ENCODE measurements at places on chromosomes 2 and 18.

DNA sequence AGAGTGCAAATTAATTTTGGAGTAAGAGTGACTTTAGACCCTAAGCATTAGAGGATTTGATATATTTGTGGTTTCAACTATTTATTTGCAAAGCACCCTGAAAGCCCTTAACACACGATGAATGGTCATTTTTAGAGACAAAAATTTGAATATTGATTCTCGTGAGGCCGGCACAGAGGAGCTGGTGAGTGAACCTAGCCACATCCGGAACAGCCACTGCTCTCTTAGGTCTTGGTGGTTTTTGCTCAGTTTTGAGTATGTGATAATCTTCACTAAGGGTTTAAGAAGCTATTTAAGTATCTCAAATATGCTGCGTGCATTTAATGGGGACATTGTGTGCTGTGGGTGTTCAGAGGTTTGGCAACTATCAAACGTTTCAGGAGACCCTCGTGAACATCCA lies 204.8 kb downstream of the TSN start:
- DNase-seq = no peak

- DNase-seq = no peak
Observed at GRCh38 chr2:26590980-26591618, 50.1 kb downstream of the CIB4 start.

DNA sequence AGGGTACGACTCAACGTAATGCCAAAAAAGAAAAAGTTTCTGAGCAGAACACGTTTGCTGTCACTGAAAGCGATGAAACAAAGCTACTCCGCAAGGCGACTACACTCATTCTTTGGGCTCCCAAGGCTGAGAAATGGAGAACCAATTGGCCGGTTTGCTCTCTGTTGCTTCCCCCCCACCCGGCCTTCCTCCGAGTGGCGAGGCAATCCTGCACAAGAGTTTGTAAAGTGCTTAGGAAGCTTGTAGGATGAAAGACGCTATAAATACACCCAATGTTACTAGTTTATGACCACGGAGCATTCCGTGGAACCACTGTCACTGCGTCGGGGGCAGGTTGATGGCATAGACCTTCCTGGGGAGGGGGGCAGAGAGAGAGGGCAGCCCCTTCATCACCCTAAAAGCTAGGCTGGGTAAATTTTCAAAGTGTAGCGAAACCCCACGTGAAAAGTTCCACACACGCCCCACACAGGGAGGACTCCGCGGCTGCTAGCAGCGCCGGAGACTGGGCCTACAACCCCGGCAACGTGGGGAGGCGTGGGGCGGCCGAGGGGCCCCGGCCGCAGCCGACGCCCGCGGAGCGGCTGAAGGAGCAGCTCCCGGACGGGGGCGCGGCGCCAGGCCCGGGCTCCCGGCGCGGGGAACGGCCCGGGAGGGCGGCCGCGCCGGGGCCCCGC lies 915 bp downstream of the CUL3 start:
- peak; percentile 15 for DNase-seq

GRCh38 chr2:12313445-12314126 lies 403.1 kb upstream of the TRIB2 start:
- no peak for DNase-seq

- peak; percentile 7 for DNase-seq
Observed at GRCh38 chr2:12106440-12107080, 360.1 kb downstream of the LPIN1 start.

DNA sequence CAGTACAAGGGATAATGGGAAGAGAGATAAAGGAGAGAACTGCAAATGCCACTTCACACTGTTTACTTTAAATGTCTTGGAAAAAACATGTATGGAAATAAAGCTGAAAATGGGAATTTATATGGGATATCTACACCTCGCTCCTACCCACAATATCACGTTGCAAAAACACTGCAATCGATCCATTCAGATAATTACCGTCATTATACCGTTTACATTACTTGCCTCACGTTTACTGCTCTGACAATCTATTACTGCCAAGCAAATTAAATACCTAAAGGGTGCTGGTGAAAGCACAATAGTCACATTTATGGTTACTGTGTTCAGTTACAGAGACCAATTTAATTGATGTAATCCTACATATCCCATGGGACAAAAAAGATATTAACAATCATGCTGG lies 214.7 kb upstream of the LYPD1 start:
- no peak for DNase-seq

GRCh38 chr18:32332708-32333107 lies 138.0 kb downstream of the GAREM1 start:
- DNase-seq = no peak

GRCh38 chr18:57584444-57584843 lies 2.1 kb downstream of the FECH start:
- DNase-seq = no peak

DNA sequence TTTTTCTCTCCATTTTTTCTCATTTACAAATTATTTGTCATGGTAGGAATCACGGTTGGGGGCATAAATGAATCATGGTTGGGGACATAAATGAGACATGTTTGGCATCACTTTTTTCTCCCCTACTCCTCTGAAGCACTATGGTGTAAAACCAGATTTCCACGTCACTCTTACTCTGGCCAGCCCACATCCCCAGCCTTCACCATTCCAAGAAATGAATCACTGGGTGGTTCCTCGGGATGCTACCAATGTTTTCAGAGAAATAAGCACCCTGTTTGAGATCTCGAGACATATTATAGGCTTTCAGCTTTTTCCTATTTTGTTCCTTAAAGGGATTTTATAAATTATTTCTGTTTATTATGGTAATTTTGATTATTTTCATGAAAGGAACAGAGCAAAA lies 155.0 kb upstream of the SLC8A1 start:
- no peak for DNase-seq

- no peak for DNase-seq
Observed at GRCh38 chr2:62587592-62587991, 81.6 kb upstream of the TMEM17 start.

DNA sequence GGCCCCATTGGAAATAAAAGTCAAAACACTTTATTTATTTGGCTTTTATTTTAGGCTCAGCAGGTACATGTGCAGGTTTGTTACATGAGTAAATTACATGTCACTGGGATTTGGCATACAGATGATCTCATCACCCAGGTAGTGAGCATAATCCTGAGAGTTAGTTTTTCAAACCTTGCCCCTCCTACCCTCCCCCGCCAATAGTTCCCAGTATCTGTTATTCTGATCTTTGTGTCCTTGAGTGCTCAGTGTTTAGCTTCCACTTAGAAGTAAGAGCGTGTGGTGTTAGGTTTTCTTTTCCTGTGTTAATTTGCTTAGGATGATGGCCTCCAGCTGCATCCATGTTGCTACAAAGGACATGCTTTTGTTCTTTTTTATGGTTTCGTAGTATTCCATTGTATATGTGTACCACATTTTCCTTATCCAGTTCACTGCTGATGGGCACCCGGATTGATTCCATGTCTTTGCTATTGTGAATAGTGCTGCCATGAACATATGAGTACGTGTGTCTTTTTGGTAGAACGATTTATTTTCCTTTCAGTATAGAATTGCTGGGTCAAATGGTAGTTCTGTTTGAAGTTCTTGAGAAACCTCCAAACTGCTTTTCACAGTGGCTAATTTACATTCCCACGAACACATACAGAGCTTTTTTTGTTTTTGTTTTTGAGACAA lies 47.9 kb downstream of the ARMC9 start:
- no peak for DNase-seq

DNA sequence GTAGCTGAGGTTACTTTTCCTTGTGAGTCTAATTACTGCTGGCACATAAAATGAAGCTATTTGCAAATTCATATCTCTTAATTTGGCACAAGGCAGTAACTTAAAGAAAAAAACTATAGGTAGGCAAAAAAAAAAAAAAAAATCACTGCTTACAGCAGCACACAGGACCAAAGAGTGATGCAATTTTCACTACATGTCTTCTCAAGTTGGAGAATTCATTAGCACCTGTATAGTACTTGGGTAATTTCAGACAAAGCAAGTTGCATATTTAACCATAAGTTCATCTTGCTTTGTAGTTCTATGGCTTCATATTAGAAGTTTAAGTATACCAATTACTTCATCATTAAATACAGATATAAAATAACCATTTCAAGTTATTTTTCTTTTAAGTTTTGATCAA lies 33.7 kb upstream of the RBBP8 start:
- no peak for DNase-seq

- no peak for DNase-seq
Observed at GRCh38 chr18:57002627-57003026, 144.3 kb upstream of the BOD1L2 start.

DNA sequence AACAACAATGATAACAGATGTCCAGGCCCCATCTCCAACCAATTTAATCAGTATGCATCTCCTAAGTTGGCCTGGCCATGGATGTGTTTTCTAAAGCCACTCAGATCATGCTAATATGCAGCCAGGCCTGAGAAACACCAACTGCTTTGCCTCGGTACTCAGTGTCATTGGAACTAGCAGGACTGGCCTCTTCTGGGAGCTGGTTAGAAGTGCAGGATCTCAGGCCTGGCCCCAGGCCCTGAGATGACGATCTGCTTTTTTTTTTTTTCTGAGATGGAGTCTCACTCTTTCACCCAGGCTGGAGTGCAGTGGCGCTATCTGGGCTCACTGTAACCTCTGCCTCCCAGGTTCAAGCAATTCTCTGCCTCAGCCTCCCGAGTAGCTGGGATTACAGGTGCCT lies 69.1 kb downstream of the IRS1 start:
- no peak for DNase-seq

DNA sequence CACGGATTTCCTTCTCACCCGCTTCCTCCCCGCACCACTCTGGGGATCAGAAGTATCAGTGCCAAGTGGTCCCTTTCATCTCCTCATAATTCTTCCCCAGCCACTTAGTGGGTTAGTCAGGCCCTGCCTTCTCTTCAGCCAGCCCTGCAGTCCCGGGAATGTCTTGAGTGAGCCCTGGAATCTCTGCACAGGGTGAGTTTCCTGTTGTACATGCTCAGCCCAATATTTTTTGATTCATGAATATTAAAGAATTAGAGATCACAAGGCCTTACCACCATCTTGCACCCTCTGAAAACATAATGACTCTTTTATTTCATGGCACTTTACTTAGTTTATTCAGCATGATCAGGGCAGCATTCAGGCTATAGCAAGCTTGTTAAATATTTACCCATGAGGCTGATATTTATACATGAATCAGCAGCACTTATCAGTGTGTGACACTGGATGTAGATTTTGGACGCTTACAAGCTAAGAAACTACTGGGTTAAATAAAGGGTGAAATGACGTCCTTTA lies 159.4 kb upstream of the FOSL2 start:
- DNase-seq = no peak

GRCh38 chr2:177669201-177669600 lies 276.6 kb downstream of the AGPS start:
- DNase-seq = no peak

GRCh38 chr2:74440378-74441169 lies 1.2 kb downstream of the RTKN start:
- peak; percentile 96 for DNase-seq

DNA sequence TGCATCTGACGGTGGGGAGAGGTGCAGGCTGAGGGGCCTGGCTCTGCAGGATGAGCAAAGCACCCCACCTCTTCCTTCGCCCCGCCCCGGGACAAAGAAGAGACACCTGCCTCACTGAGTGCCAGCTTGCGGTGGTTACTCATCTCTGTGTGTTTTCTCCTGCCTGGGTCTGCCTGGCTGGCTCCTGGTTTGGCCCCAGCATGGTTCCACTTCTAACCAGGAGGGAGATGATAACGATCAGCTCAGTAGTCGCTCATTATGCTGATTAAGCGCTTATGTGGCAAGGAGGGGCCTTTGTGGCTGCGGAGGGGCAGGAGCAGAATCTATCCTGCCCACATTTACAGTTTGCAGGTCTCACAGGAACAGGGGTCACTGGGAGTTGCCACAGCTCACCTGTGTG lies 68.7 kb upstream of the EDAR start:
- DNase-seq = no peak

GRCh38 chr2:84912984-84913383 lies 7.5 kb downstream of the TMSB10 start:
- no peak for DNase-seq

DNA sequence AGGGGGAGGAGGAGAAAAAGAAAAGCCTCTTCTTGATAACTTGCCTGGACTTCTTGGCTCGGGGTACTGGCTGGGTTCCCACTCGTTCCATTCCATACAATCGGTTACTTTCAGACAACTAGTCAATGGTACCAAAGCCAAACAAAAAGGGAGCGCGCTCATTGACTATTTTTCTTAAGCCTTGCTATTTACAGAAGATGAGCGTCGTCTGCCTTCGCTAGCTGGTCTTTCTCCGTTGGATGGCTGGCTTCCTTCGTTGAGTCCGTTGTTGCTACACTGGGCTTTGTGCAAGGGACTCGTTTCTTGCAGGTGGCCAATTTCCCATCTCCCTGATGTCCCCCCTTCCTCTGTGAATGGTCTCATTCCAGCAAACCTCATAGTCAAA lies 260.4 kb downstream of the ZNF516 start:
- DNase-seq = no peak

DNA sequence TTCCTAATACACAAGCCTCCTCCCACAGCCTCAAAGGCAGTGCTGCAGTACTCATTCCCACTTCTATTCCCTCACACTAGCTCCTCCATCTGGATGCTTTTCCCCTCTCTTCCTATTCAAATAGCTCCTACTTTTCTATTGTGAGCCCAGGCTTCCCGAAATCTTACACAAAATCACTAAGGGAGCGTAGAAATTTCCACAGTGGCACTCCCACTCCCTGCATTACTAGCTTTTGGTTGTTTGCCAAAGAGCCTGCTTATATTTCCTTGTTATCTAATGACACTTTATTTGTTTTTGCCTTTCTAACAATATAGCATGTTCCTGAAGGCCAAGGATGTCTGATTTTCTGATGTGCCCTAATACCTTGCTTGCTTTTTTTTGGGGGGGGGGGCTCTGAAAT lies 10.9 kb downstream of the EPAS1 start:
- DNase-seq = no peak

GRCh38 chr2:241545106-241545505 lies 13.4 kb upstream of the BOK start:
- no peak for DNase-seq

- no peak for DNase-seq
Observed at GRCh38 chr2:157460897-157461296, 17.0 kb upstream of the CYTIP start.

DNA sequence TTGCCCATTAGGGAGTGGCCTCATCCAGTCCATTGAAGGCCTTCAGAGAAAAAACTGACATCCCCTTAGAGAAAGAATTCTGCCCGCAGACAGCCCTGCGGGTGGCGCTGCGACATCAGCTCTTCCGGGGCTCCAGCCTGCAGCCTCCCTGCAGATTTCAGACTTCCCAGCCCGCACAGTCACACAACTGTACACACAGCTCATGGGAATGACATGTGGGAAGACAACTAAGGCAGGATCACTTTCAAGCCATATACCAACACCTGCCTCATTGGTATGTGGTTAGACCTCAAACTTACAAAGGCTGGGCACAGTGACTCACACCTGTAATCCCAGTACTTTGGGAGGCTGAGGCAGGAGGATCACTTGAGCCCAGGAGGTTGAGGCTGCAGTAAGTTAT lies 24.8 kb upstream of the TUBB6 start:
- DNase-seq = no peak

DNA sequence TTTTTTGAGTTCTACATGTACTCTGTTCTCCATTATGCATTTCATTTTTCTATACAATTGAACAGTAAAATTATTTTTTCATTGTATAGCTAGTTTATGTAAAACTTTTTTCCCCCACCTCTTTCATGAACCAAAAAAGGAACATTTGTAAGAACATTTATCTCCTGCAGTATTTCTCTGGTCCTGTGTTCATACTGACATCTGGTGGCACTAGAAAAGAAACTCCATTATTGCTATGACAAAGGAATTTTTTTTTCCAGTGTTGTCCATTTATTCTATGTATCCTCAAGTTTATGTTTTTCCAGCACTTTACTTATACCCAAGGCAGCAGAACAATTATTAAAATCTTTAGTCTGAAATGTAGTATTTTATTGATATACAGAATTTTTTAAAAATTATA lies 27.4 kb upstream of the CHAC2 start:
- DNase-seq = no peak

Data from large intestine (tissue), 12 donors.